ENCODE measurements at places on chromosomes 13 and 19.

DNA sequence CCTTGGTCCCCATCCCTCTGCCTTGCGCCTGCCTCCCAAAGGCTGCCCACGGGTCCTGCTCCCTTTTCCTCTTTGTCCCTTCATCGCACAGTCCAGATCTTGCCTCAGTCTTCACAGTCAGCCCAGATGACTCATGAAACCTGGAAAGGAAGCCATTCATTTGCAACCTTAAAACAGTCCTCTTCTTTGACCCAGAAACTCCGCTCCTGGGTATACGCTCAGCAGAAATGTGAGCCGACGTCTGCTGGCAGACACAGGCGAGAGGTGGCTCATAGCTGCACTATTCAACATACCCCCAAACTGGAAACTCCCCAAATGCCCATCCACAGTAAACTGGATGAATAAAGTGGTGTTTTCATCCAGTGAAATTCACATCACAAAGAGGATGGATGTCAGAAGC lies 13.6 kb upstream of the PEPD start:
- DNase-seq, result no peak

- DNase-seq, result no peak
Measured at GRCh38 chr13:51556740-51557139, 27.5 kb upstream of the WDFY2 start.

DNA sequence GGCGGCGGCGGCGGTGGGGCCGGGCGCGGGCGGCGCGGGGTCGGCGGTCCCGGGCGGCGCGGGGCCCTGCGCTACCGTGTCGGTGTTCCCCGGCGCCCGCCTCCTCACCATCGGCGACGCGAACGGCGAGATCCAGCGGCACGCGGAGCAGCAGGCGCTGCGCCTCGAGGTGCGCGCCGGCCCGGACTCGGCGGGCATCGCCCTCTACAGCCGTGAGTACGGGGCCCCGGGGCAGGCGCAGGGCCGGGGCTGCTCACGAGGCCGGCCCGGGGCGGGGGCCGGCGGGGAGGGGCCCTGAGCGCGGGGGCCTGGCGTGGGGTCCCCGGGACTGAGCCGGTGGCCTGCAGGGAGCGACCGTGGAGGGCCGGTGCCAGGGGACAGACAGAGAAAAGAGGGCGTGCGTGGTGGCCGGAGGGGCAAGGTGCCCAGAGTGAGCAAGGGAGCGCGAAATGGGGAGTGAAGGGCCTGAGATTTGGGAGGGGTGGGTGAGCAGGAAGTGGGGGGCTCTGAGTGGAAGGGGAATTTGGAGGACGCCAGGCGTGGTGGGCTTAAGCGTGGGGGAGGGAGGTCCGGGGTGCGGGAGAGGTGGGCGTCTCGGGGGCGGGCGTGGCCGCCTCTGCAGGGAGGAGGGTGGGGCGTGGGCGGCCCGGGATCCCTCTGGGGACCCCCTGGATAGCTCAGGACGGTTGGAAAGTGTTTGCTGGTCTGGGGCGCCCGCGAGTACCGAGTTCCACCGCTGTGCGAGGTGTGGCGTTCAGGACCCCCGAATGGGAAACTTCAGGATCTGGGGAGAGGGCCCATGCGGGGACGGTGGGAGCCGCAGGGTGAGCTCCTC lies 575 bp downstream of the CARM1 start:
- DNase-seq, result no peak

- no peak for DNase-seq
Measured at GRCh38 chr13:34243403-34243802, 425.5 kb downstream of the RFC3 start.
